ENCODE measurements at places on chromosomes 5 and 9. TPM values are rescaled to one million over a fixed set of nuclear protein-coding genes. Genes with fewer than 3 reads are reported as not detected.

DNA sequence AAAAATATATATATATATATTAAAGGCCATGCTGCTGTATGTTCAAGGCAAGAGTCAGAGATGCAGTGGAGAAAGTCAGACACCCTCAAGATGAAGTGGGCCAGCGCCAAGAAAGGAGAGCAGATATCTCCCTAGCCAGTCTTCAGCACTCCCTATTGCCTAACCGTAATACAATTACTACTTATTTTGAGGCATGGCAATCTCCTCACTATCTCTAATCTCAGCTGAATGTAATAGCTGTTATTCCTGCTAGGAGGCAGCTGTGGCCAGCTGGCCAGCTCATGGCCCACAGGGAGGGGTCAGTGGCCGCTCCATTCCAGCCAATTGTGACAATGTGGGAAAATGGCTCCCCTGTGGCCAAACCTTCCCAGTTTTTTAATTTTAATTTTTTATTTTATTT lies 87.5 kb upstream of the FBXW11 start:
- H3K27ac ChIP-seq = no peak overlapping the region
- H3K4me1 ChIP-seq = no peaks in the 10 kb centered on the region
- H3K27me3 ChIP-seq = no peaks in the 10 kb centered on the region
- no peak for DNase-seq

Gene MCTP1
- polyA plus RNA-seq = 0.92 TPM

DNA sequence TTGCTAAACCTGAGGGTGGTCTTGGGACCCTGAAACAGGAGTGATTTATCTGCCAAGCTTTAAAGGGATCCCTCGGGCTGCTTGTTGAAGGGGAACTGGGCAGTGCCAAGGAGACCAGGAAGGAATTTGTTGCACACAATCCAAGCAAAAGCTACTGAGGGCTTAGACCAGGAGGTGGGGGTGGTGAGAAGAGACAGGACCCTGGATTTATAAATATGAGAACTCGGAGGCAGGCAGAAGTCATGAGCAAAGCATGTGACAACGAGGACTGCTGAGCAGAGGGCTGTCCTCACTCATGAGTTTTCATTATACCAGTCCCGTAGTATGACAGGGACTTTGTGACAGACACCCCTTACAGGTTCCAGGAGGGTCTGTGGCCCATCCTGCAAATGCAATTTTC lies 237.3 kb downstream of the DRD1 start:
- H3K27ac ChIP-seq = no peak overlapping the region
- no peak overlapping the region for H3K4me3 ChIP-seq
- DNase-seq = no peak
- H3K27me3 ChIP-seq = no peaks in the 10 kb centered on the region

DNA sequence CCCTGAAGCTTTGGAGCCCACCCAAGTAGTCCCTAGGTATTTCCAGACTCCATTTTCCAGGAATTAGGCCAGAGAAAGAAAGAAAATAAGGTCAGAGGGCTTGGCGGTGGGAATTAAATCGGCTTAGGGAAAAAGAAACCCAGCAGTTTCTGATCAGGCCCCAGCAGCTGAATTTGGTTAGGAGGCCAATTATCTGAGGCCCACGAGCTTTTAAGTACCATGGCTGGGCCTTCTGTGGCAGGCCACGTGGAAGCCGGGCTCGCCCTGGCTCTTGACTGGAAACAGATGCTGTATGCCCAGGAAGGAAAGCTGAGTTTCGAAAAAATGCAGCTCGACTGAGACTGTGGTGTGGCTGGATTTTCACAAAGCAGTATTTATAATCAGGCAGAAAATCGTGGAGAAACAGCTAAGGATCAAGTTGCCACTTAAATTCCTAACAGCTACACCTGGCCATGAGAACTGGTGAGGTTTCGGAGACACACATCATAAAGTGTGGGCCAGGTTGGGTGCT lies 75.1 kb upstream of the PANK3 start:
- DNase-seq = no peak
- no peaks in the 10 kb centered on the region for H3K4me1 ChIP-seq
- H3K27ac ChIP-seq = no peak overlapping the region
- H3K27me3 ChIP-seq = no peaks in the 10 kb centered on the region
- no peaks in the 10 kb centered on the region for H3K36me3 ChIP-seq
- H3K4me3 ChIP-seq = no peak overlapping the region

Data from CD8-positive, alpha-beta memory T cell (primary cell).